ENCODE measurements at places on chromosomes 6 and 20.

DNA sequence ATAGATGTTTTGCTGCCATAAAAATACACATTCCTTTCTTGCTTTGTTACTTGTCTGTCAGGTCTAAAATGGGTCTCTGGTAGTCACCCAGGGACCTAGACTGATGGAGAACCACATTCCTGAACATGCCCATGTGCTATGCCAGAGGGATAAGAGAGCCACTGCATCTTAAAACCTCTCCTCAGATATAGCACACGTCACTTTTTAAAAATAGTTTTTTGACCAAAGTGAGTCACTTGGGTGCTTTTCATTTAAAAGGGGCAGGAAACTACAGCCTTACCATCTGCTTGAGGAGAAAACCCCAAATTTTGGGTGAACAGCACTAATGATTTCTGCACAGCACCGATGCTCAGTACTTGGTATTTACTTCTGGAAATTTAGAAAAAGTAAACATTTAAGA, 197.8 kb downstream of the OGFRL1 start:
- no peak for DNase-seq

DNA sequence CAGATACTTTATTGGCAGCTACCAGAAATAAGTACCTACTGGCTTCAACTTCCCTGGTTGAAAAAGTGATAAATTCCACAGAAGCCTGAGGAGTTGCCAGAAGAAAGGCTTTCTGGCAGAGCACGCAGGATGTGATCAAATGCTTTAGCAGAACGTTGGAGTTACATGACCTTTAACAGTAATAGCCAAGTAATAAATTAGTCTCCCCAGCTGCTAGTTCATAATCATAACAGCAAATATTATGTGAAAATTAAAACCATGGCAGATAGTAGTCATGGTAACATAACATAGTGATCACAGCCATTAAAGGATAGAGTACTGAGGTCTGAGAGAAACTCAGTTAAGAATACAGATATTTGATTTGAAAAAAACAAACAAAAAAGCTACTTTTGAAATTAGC, 567.7 kb downstream of the ADGRB3 start:
- no peak for DNase-seq

DNA sequence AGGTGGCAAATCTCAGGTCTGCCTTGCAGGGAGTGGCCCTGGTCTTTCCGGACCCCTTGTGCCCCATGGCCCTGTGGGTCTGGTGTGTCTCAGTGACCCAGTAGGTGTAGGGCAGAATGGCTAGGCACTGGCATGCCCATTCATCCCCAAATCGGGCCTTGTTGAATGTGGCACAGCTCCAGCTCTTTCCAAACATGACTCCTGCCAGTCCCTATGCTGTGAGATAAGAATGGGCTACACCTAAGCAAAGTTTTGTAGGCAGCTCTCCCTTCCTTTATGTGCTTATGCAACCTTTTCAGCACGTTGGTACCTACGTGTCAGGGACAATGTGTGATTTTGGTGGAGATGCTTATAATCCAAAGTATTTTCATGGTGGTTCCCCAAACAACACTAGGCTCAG, 33.9 kb downstream of the FOXO3 start:
- DNase-seq, result no peak

DNA sequence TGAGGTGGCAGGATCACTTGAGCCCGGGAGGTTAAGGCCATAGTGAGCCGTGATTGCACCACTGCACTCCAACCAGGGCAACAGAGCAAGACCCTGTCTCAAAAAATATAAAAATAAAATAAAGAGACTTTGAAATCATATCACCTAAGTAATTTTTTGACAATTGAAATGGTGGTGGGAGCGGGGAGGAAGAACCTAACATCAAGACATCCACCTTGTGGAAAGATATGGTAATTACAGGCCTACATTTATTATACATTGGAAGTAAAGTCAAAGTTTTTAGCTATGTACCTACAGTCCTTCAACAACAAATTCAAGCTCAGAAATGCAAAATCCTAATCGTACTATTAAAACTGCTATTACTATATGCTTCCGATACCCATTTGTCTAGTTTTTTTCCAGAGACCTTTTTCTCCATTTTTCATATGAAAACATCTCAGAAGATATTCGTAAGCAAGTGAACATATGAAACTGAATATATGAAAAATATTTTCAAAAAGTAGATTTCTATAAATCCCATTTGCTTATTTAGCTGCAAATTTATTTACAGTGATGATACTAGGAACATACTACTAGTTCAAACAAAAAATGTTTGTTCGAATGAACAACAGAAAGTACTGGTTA, 83.3 kb downstream of the SYCP2 start:
- no peak for DNase-seq

DNA sequence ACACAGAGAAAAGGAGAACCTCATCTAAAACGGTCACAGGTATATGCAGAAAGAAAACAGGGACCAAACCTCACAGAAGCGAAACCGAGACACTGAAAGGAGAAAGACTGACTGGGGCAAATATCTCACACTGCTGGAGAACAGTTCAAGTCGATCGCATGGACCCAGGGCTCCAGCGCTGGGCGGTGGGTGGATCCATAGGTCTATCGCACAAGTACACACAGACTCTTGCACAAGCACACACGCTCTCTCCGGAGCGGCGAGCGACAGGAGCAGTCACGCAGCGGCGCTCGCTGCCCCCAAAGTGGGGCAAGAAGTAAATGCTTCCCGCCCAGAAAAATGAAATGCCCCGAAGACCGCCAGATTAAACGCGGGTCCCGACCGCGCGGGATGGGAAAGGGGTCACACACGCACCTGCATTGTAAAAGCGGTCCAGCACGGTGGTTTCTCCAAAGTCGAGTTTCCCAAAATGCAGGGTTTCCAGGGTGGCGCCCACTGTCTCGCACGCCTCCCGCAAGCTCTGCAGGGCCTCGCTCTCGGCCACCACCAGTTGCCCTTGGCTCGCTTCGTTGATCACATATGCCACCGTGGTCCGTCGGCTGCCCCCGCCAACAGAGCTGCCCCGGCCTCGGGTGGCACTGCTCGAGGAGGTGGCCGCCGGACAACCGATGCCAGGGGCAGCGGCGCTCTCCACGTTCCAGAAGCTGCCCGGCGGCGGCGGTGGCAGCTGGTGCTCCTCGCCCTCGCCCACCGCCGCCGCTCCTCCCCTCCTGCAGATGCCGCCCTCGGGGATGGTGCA, 782 bp downstream of the MAP3K5 start:
- no peak for DNase-seq
